Activated CD4-positive, alpha-beta T cell treated with anti-CD3 and anti-CD28 coated beads, Interleukin-2, amount 50 U/mL, for 1 hour (primary cell): ENCODE measurements at places on chromosomes 2 and 18.

DNA sequence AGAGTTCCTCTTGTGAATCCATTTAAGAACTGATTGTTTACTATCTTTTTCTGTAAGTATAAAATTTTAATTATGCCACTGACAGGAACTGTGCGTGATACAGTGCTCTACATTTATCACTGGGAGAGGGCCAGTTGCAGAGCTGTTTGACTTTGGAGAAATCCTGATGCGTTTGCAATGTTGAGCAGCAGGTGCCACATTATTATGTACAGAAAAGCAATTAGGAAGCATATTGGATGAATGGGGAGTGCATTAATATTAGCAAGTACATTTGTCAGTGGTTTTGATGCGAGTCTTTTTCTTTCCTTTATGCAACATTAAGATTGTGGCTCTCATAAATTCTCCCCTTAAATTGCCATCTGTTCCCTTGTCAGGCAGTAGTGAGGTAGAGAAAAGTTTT is 302.3 kb upstream of the FANCL start:
- no peak for DNase-seq

DNA sequence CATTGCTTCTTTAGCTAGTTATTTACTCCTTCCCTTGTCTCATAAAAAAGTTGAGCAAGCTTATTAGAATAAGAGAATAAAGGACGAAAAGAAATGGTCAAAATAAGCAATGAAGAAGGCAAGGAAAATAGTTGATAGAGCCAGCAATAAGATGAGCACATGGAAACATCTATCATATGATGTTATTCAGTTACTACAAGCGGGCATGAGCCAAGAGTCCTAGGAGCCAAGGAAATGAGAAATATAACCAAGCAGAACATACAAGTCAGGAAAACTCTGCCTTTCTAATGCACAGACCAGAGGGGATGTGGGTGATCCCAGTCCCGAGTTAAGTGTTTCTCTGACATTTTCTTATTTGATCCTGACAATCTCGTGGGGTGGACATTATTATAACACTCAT is 33.9 kb downstream of the INO80C start:
- no peak for DNase-seq

DNA sequence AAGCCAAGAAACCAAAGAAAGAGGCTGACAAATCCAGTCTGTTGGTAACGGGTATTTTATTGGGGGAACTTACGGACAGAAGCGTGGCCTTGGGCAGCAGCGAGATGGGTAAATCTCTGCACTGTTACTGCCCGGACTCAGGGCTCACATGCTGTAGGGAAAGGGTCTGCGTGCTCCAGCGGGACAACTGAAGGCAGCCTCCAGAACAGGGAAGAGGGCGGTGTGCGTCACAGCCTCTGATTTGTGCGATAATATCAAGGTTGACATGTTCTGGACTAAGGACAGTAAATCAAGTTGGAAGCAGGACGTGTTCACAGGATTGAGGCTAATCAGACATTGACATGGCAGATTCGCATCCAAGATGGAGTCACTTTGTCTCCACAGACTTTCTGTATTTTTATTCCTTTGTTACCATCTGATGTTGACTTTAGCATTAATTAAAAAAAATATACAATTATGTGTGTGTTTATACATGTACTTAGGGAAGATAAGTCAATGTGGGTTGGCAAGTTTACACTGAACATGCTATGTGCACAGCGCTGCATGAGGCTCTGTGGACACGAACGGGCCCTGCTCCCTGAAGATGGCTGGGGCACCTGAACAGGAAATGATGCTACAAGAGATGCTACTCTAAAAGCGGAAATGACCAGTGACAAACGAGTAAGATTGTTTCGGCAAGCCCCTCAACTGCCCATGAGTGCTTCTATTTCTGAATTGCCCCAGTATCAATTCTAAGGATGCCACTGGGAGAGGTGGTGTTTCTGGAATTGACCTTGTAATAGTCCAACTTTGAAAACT is 22.6 kb upstream of the DCDC2C start:
- DNase-seq, result no peak

DNA sequence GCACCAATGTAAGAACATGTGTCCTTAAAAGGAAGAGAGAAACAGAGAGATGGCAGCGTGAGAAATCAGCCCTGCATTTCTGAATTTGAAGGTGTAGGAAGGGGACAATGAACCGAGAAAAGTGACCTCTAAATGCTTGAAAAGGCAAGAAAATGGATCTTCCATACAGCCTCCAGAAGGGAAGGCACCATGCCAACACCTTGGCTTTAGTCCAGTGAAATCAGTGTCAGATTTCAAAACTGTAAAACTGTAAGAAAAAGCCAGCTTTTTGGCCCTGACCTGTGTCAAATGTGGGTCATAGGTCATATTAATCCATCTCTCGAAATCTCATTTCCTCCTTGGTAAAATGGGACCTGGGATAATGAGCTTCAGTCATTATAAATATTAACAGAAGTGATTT is 762.3 kb downstream of the DCDC2C start:
- no peak for DNase-seq

DNA sequence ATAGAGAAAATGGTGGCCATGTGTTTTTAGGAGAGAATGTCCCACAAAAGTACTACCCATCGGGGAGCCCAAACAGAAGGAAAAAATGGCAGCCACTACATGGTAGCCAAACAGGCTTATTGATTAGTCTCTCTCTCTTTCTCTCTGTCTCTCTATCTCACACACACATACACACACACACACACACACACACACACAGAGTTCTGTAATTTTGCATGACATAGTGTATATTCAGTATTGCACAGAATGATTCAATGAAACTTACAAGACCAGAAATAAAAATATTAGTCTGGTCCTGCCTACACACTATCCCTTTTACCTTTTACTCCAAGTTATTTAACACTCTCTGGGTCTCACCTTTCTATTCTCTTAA is 124.8 kb upstream of the SLC39A10 start:
- no peak for DNase-seq

- DNase-seq, result no peak
These were observed 99.5 kb upstream of the RNF152 start for GRCh38 chr18:61992285-61992684.

DNA sequence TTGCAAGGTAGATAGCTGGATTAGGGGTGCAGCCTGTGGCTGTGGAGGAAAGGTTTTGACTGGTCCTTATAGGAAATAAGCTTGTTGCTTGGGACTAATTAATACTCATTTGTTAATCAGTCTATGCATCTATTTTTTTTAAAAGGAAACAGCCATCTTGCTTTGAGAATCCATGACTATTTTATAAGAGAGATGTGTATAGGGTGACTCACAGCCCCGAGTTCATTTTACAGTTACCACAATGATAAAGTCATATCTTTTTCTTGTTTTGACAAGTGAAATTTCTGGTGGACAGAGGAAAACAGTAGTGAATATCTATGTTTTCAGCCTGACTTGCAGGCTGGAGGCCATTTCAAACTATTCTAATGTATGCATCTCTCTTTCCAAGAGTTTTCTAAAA is 193.5 kb upstream of the CCDC68 start:
- DNase-seq, result no peak

- no peak for DNase-seq
These were observed 810.2 kb upstream of the LRATD1 start for GRCh38 chr2:13822365-13822764.

- DNase-seq, result no peak
These were observed 89.6 kb upstream of the EPAS1 start for GRCh38 chr2:46207591-46207990.

DNA sequence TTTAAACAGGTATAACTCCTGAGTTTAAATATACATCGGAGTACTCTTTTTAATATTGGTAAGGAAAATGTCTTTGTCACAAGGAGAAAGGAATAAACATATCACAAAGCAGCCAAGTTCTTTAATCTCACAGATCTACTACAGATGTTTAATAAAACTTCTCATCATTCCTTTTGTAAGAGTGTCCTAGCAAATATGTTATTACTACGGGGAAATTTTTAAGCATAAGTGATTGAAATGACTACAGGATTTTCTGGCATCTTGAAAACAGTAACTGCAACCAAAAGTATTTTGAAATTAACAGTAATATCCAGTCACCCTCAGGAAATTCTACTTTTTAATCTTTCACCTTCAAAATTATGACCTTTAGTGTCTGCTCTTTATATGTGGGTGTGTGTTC is 403.1 kb downstream of the IRS1 start:
- DNase-seq, result no peak

DNA sequence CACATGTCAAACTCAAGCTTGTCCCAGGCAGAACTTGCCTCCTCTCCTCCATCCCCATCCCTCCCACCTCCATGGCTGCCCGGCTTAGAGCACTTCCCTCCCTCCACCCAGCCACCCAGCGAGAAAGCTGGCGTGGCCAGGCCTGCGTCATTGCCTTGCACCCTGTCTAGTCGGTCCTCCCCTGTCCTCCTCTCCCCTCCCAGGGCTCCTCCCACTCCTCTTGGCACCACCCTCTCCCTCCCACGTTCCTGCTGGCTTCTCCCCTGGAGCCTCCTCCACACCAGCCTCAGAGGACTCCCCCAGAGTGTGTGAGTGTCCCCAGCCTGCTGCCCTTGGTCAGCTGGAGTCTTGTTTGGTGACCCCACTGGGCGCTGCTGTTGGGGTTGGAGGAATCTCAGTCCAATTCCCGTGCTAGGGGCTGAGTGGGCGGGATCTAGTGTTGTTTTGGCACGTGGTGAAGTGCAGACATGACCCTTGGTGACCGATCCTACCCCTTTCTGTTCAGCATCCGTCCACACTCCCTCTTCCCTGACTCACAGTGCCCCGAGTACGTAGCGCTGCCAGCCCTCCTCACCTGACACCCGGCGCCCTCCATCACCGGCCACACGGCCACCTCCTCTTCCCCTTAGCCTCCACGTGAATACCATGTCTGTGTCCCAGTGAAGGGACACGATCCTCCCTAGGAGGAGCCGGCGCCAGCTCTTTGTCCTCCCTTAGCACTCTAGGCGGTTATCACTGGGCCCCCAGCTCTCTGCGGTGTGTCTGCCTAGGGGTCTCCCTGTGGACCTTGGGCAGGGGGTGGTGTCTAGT is 41.4 kb downstream of the ATP6V1C2 start:
- DNase-seq, result no peak

- no peak for DNase-seq
These were observed 300.1 kb upstream of the NXPH2 start for GRCh38 chr2:139080244-139080643.

DNA sequence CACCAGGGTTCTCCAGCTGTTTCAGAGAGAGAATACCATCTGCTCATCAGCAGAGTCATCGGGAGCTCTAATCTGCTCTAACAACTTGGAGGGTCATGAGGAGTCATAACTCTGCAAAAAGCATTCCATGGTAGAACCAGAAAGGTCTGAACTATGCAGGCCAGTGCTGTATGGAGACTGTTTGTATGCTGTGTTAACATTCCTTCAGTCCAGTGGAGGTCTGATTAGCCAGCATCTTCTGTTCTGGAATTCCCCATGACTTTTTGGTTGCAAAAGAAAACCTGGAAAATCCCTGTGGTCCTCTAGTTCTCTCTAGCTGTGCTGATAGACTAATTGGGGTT is 9.4 kb upstream of the ITGB6 start:
- no peak for DNase-seq

DNA sequence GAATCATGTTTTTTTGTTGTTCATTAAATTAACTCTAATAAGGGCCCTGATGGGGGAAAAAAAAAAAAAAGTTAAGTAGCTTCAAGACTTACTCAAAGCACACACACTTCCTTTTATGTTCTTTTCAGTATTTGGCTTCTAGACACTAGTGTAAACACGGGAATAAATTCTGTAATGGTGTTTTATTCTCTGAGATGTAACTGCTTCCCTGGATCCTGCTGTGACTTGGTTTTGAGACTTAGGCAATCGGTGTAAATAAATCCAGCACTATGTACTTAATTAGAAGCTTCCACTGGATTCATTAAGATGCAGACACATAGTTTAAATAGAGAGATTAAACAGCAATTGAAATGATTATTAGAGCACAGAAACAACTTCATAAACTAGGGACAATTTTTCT is 26.1 kb upstream of the AP1S3 start:
- DNase-seq, result no peak

DNA sequence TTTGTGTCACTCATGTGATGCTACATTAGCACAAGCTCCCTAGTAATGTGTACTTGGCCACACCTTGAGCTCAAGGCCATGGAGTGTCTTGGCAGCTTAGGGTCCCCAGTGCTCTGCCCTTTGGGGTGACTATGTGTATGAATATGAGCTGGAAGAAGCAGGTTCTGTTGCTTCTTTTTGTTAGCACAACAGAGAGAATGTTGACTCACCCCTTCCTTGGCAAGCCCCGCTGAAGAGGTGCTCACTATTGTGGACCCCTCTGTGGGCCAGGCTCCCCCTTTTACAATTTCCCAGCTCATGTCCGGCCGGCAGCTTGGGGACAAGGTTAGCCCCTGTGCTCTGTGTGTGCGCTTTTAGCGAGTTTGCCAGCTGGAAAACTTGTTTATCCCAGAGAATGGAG is 48.1 kb downstream of the DGKD start:
- no peak for DNase-seq

- no peak for DNase-seq
These were observed 160.6 kb downstream of the RNF144A start for GRCh38 chr2:7077660-7078267.

- peak; percentile 83 for DNase-seq
These were observed 4.9 kb downstream of the FEV start for GRCh38 chr2:218979846-218980734.

- no peak for DNase-seq
These were observed 304.1 kb downstream of the TNS1 start for GRCh38 chr2:217698691-217699090.

DNA sequence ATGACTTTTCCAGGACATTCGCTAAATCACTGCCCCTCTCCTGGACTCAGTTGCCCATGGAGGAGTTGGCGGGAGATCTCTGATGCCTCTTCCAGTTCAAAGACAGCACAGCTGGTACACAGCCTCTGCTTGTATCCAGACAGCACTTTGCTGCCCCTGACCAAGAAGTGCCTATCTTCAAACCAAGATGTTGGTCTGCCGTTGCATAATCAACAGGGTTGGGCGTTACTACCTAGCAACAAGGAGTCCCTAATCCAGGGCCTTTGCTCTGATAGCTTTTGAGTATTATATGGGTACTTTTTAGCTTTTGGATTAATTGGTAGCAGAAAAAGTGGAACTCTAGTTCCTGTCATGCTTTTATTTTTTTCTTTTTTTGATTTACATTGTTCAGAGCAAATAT is 166.6 kb downstream of the FAM210A start:
- DNase-seq, result no peak

- DNase-seq, result no peak
These were observed 362.2 kb upstream of the NXPH2 start for GRCh38 chr2:139142252-139142880.

GRCh38 chr2:151792589-151792988 is 35.6 kb downstream of the ARL5A start:
- no peak for DNase-seq
